ENCODE measurements at places on chromosomes 3 and 15. TPM values are rescaled to one million over a fixed set of nuclear protein-coding genes. Genes with fewer than 3 reads are reported as not detected.

CCDC191 gene
- total RNA-seq = 1.7 TPM

PARP9 gene
- total RNA-seq = 6.2 TPM

TRH gene
- total RNA-seq = not detected

PBRM1 gene
- 9.8 TPM for total RNA-seq

ROPN1 gene
- not detected for total RNA-seq

DPPA4 gene
- total RNA-seq = not detected

Measured in A549 treated with CORT108297 at 1 μM for 4 hours (cell line).